ENCODE measurements at places on chromosomes 3 and 15.

GRCh38 chr3:15578289-15578867 lies 23.0 kb downstream of the HACL1 start:
- no peak for DNase-seq

DNA sequence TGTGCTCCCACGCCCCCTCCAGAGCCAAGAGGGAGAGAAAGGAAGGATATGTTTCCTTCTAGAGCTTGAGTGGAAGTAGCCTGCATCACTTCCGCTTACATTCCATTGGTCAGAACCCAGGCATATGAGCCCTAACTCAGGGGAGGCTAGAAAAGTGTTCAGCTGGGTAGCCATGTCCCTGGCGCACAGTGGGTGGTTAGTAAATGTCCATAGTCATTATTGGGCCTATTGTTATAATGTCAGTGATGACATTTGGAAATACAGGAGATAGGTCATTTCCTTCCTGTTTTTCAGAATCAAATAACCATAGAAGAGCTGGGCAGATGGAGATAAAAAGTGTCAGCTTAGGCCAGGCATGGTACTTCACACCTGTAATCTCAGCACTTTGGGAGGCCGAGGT lies 27.3 kb downstream of the CD276 start:
- no peak for DNase-seq

GRCh38 chr3:197023998-197024651 lies 5.5 kb downstream of the MELTF start:
- no peak for DNase-seq

DNA sequence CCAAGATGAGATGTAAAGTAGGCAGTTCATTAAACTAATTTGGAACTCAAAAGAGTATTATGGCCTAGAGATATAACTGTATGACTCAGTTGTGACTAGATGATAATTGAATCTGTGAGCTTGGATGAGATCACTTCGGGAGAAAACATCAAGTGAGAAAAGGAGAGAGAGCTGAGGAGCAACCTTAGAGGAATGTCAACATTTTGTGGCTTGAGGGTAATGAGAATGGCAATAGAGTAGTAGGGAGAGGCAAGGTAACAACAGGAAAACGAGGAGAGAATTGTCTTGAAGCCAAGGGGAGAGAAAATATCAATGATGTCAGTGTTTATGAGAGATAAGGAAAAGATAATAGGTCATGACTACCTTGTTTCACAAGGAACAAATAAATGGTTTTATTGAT lies 580.2 kb downstream of the NLGN1 start:
- no peak for DNase-seq

- peak; percentile 73 for DNase-seq
Observed at GRCh38 chr3:9194509-9195184, 54.8 kb downstream of the SRGAP3 start.

- DNase-seq: no peak
Observed at GRCh38 chr3:61268644-61269043, 17.4 kb upstream of the FHIT start.

DNA sequence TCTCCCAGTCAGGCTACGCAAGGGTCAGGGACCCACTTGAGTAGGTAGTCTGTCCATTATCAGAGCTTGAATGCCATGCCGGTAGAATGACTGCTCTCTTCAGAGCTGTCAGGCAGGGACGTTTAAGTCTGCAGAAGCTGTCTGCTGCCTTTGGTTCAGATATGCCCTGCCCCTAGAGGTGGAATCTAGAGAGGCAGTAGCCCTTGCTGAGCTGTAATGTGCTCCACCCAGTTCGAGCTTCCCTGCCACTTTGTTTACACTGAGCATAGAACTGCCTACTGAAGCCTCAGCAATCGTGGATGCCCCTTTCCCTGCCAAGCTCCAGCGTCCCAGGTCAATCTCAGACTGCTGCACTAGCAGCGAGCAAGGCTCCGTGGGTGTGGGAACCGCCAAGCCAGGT lies 57.5 kb upstream of the SETMAR start:
- no peak for DNase-seq

GRCh38 chr3:59919586-59919985 lies 869.8 kb upstream of the CFAP20DC start:
- DNase-seq: no peak

DNA sequence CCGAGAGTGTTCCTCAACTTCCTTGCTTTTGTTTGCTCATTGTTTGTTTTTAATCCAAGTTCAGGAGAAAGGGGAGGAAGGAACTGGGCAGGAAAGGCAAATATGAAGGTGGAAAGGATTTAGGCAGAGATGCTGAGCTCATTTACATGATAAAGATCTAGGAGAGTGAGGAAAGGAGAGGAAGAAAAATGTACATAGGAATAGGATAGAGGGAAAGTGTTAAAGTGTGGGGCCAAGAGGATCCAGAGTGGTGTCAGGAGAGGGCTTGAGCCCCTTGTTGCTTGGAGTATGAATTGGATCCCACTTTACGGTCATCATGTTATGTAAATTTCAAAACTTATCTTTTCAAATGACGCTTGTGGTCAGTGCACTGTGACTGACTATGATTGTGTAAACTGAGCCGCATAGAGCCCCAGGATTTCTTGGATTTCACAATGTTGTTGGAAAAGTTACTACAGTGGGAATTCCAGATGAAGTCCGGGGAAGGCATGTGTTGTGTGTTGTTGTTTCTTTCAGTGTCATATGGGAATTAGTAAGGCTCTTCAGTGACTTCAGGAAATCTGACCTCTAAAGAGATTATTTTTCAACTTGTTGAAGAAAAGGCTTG lies 15.0 kb upstream of the PLD1 start:
- no peak for DNase-seq

- DNase-seq: no peak
Observed at GRCh38 chr3:13841141-13841540, 38.7 kb downstream of the WNT7A start.

GRCh38 chr3:35777563-35778554 lies 138.5 kb downstream of the ARPP21 start:
- DNase-seq: no peak

DNA sequence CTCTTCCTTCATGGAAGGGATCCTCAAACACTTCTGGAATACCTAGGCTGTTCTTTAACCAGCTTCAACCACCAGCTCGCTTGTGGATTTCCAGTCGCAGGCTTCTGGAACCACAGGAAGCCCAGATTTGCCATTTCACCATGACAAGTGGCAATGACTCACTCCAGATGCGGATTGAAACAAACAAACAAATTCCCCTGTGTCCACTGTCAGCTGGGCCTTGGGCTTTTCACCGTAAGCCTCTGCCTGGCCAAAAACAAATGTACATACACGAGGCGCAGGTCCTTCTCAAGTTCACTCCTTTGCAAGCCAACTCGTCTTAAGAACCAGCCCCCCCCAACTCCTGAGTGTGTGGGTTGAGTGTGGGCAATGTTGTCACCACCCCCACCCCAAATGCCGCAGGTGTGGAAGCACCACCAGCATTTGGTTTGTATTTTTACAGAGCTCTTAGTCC lies 8.8 kb downstream of the BCL6 start:
- DNase-seq: no peak

- no peak for DNase-seq
Observed at GRCh38 chr3:50263478-50264382, 5.2 kb upstream of the SEMA3B start.

All from NCI-H2171 treated with DMSO at 0.1 percent for 48 hours (cell line).